ENCODE measurements at places on chromosomes 4 and X.

- no peak for DNase-seq
These were observed 353.6 kb downstream of the TRIML1 start for GRCh38 chr4:188492886-188493285.

- no peak for DNase-seq
These were observed 1368.6 kb downstream of the FSTL5 start for GRCh38 chr4:160795216-160795615.

DNA sequence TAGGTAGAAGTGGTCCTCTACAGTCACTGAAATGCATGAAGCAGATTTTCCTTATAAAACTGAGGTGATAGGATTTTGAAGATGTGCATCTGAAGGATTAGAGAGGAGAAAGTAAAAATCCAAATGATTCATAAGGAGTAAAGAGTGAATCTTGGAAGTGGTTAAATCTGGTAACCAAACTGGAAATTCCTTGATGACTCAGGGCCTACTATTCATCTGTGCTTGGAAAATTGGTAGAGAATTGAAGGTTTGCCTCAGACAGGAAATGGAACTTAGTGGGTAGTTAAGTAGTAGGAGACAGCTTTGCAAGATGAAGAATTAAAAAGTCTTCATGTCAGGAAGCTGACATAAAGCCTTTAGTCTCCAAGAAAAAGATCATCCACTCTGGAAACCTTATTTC is 368.9 kb upstream of the CTSO start:
- DNase-seq = no peak

- no peak for DNase-seq
These were observed 59.0 kb downstream of the FAM13A start for GRCh38 chr4:88998001-88998400.

GRCh38 chr4:186981161-186981560 is 257.5 kb upstream of the FAT1 start:
- DNase-seq = no peak

GRCh38 chr4:23122666-23123400 is 430.1 kb downstream of the GBA3 start:
- DNase-seq = no peak

DNA sequence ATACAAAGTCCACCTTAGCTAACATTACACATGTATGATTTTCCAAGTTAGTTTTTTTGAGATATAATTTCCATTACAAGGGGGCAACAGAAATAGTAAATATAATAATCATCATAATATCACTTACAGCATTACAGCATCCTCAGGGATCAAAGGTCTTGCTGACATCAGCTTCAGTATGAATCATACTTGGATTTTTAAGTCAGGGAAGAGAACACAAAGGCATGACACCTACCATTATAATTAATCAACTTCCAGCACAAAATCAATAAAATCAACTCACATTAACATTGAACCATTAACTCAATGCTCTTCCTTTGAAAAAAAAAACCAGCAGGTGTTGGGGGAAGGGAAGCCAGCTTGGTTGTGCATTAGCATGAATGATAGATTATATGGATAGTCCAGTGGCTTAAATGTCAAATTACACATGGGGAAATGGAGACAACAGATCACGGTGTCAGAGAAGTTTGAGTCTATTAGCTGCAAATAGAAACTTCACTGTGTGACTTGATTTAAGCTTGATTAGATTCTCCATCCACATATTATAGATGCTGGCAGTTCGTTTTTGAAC is 66.9 kb upstream of the CAPN6 start:
- no peak for DNase-seq

- peak; percentile 69 for DNase-seq
These were observed 2.4 kb upstream of the PCDH10 start for GRCh38 chr4:133146574-133147241.

GRCh38 chr4:6162885-6163284 is 37.5 kb downstream of the JAKMIP1 start:
- no peak for DNase-seq

DNA sequence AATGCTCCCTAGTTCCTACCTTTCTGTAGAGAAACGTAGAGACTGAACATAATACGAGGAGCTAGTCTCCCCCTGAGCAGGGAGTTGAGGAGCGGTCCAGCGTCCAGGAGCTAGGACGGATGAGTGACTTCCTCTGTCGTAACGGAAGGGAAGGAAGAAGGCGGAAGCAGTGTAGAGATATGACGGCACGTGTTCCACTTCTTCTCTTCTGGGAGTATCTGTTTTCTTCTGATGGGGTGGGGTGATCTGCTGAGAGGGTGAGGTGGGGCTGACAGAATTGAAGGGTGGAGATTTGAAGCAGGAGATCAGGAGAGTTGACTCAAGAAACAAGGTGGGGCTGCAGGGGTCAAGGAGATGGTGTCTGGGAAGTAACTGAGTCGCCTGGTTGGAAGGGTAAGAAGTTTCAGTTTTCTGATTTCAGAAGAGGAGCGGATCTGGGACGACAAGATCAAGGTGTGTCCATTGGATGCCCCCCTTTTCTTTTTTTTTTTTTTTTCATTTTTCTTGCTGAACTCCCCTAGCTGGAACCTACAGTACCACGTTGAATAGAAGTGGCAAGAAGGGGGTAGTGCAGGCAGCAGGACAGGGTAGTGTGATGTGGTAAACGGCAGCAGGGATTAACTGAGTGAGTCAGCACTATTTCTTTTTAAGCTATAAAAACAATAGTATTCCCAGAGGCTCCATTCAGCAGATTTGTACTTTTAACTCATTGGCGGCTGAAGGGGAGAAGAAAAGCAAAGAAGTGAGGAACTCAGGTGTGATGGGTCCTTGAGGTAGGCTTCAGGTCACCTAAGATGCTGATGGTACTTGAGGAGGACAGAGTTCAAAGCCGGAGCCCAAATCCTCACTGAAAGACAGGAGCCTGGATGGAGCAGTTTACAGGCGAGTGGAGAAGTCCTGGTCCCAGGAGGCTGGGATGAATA is 50.8 kb upstream of the SETD7 start:
- DNase-seq = no peak

- DNase-seq = no peak
These were observed 8.5 kb downstream of the ANXA5 start for GRCh38 chr4:121688261-121688660.

DNA sequence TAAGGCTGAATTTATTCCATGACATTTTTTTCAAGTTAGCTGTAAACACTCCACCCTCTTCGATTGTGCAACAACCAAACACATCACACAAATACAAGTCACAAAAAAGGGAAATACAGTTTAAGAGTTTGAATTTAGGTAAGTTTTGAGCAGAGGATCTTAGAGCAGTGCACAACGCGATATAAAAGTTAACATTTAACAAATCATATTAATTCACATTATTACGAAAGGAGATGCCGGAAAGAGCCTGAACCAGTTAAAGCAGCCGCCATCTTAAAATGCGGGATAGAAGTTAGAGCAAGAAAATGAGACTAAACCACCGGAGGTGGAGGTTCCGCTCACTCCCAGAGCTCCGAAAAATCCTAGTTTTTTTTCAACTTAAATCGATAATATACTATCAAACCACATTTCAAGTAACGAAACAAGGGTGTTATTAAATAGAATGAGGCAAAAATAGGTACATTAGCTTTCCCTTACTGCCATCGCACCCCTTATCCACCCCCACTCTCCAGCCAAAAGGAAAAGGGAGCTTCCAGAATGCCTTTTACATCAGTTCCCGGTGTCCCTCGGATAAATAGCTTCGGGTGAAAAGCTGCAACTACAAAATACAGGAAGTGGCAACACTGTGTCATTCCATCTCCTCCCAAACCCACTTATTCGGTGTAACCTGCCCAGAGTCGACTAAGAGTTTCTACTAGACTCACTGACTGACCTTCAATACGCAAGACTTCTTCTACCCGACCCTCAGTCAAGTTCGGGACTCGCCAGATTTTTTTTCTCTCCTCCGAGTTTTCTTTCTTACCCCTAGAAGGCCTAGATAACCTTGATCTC is 1.9 kb downstream of the UBE2D3 start:
- peak; percentile 8 for DNase-seq

- no peak for DNase-seq
These were observed 23.8 kb upstream of the ARHGAP10 start for GRCh38 chr4:147707892-147708672.
